H7 (cell line): ENCODE measurements at places on chromosomes 11 and 22. TPM values are rescaled to one million over a fixed set of nuclear protein-coding genes. Genes with fewer than 3 reads are reported as not detected.
A peak's percentile ranks its signal among the peaks of the same experiment; 100 is the strongest.

- DNase-seq, result no peak
These were observed 56.0 kb downstream of the PACS1 start for GRCh38 chr11:66126064-66126463.

DNA sequence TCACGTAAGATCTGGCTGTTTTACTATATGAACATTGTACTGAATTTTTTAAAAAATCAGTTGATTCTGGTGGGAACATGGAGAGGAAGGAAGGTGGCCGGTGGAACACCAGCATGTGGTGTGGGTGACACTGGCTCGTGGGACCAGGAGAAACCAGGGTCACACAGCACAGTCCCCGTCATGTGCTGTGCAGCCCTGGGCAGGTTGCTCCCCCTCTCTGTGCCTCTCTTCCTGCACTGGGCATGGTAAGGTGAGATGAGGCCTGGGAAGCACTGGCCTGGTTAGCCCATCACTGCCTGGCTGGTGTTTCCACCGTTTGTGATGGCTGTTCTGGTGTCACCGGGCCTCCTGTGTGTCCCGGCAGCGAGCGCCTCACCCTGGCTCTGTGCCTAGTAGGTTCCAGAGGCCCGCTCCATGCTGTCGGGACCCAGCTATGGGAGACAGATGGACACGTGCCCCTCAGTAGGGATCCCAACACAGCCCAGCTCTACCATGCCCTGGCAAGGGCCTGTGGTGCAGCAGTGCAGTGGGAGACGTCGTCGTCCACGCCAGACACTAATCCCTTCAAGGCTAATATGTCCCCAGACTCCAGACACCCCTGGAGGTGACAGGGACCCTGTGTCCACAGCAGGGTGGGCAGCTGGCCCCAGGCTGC, 88.2 kb upstream of the LINC01488 start:
- no peak for DNase-seq

DNA sequence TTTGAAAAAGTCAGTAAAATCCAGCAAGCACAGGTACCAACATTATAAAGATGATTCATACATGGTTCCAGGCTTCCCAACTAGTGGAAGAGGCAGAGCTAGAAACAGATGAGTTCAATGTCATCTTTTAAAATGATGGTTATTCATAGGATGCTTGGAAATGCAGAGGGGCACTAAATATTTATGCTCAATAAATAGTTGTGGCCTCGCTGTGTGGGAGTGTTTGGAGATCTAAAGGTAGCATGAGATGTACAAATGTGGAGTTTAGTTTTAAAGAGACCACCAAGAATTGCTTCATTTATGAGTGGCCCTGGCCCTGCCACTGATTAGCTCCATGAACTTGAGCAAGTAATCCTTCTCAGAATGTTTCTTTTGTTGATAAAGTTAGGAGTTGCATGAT, 182.2 kb downstream of the ETS1 start:
- DNase-seq, result no peak

DNA sequence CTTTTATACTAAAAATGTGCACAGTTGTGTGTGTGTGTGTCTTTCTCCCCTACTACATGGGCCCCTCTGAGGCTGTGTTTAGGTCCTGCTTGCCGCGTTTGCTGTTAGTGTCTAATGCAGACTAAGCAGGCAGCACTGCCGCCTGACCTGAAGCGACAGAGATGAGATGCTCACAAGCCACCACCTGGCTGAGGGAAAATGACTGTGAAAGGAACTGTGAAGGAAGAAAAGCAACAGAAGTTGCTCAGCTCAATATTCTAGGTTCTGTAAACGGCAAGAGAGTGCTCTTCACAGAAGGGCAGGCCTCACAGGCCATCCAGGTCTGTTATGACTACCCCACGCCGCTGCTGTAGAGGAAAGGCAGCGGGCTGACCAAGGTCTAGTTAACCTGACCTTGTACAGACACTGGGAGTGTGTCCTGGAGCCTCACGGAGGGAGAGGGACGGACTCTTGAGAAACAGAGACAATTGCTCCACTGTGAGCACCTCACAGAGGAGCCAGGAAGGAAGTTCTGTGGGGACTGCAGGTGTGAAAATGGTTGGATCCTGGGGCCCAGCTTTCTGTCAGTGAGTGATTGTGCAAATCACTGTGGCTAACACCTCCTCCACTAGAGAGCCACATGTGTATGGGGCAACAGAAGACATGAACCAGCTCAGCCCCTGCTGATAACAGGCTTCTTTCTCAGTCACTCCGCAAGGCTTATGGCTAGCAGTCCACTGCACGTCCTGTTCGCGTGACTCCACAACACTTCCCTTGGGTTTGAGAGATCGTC, 31.3 kb upstream of the YPEL1 start:
- DNase-seq, result no peak

DNA sequence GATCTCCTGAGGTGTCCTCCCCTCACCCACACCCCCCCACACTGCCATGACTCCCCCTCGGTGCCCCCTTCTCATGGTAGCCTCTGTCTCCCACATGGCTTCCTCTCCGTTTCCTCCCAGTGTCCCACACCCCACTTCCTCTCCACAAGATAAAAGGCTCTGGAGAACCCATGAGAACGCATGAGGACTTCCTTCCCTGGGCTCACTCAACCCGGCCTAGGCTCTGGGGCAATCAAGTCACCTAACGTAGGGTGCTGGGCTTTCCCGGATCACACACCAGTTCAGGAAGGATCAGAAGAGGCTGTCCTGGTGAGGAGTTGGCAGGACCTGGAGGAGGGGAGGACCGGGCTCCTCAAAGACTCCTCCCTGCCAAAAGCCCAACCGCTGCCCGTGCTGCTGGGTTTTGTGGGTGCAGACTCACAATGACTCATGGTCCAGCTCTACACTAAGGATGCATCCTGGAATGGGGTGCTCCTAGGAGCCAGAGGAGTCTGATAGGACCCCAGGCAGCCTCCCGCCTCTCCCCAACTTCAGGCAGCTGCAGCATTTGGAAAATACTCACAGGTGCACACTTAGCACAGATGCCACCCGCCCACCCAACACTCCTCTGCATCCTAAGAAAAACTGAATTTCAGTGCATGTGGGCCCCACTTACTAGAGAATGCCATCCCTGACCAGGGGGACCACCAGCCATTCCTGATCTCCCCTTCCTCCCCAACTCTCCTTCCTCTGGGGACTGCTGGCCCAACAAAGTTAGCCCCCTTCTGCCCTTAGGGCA, 21.0 kb downstream of the SLC22A12 start:
- peak; percentile 30 for DNase-seq

The KDM4E gene
- total RNA-seq, result not detected in 2 replicates

The RASGRP2 gene
- total RNA-seq, result 9.2 and 12.3 TPM in 2 replicates

The KDELR3 gene
- total RNA-seq, result 4.5 and 8.2 TPM in 2 replicates

The OLFML1 gene
- 2.8 TPM in 1 of 2 replicates, not detected in the other for total RNA-seq

The OR8G1 gene
- not detected in 2 replicates for total RNA-seq
